Pancreas (tissue), 10 donors: ENCODE measurements at places on chromosomes 1 and 21. TPM values are rescaled to one million over a fixed set of nuclear protein-coding genes. Genes with fewer than 3 reads are reported as not detected.

Gene OR6N1
- total RNA-seq = not detected

Gene RAB25
- 29.0 TPM for total RNA-seq

Gene GJA8
- total RNA-seq = not detected

Gene OR10J4
- not detected for total RNA-seq

Gene DENND1B
- total RNA-seq = 10.9 TPM

Gene KCNK2
- 0.19 TPM for total RNA-seq

Gene ATP6V1G3
- total RNA-seq = not detected

- no peak overlapping the region for H3K4me3 ChIP-seq
- no peak for DNase-seq
- H3K27me3 ChIP-seq = no peaks in the 10 kb centered on the region
- H3K27ac ChIP-seq = no peak overlapping the region
- H3K4me1 ChIP-seq = peaks cover 9% of the 10 kb centered on the region
Observed at GRCh38 chr1:231036416-231036815, 3.6 kb downstream of the FAM89A start.

GRCh38 chr1:109903376-109903930 is 7.2 kb upstream of the CSF1 start:
- H3K36me3 ChIP-seq = no peaks in the 10 kb centered on the region
- DNase-seq = no peak
- peaks cover 12% of the 10 kb centered on the region for H3K4me1 ChIP-seq
- no peak overlapping the region for H3K4me3 ChIP-seq
- no peaks in the 10 kb centered on the region for H3K27me3 ChIP-seq

DNA sequence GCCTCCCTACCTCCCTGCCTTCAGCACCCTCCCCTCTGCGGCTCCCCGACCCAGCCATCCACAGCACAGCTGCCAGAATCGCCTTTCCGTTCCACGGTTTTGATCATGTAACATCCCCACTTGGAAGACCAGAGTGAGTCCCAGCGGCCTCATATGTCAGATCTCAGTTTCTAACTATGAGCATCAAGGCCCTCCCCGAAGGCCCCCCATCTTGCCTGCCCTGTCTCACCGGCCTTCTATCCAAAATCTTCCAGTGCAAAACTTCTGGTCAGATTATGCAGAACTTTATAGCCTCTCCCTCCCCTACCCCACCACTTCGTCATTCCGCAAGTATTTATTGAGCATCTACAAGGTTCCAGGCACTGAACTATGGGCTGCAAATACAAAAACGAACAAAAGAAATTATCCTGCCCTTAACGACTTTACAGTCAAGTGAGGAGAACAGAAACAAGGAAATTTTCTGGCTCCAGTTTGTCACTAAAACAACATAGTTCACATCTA is 20.3 kb upstream of the LMX1A start:
- no peak for DNase-seq
- no peak overlapping the region for H3K4me3 ChIP-seq

GRCh38 chr1:39852876-39853275 is 30.4 kb downstream of the TRIT1 start:
- H3K4me1 ChIP-seq = peaks cover 30% of the 10 kb centered on the region
- DNase-seq = no peak
- peak overlapping the region; percentile 4 for H3K27ac ChIP-seq
- peaks cover 15% of the 10 kb centered on the region for H3K36me3 ChIP-seq
- H3K27me3 ChIP-seq = no peaks in the 10 kb centered on the region
- no peak overlapping the region for H3K4me3 ChIP-seq

GRCh38 chr1:233389169-233389568 is 61.6 kb downstream of the MAP3K21 start:
- H3K27ac ChIP-seq = no peak overlapping the region
- H3K36me3 ChIP-seq = no peaks in the 10 kb centered on the region
- H3K27me3 ChIP-seq = no peaks in the 10 kb centered on the region
- H3K4me1 ChIP-seq = no peaks in the 10 kb centered on the region

- H3K4me3 ChIP-seq = no peak overlapping the region
- no peaks in the 10 kb centered on the region for H3K36me3 ChIP-seq
- H3K27ac ChIP-seq = no peak overlapping the region
- peak; percentile 54 for DNase-seq
- no peaks in the 10 kb centered on the region for H3K27me3 ChIP-seq
Observed at GRCh38 chr1:209625791-209626285, 26.4 kb downstream of the LAMB3 start.

- H3K36me3 ChIP-seq = no peaks in the 10 kb centered on the region
- no peaks in the 10 kb centered on the region for H3K4me1 ChIP-seq
- no peak for DNase-seq
- H3K4me3 ChIP-seq = no peak overlapping the region
Observed at GRCh38 chr21:27580276-27580675, 613.4 kb upstream of the ADAMTS5 start.

- H3K27ac ChIP-seq = no peak overlapping the region
- no peak for DNase-seq
- peaks cover 6% of the 10 kb centered on the region for H3K4me1 ChIP-seq
- H3K27me3 ChIP-seq = no peaks in the 10 kb centered on the region
- no peaks in the 10 kb centered on the region for H3K36me3 ChIP-seq
- H3K4me3 ChIP-seq = no peak overlapping the region
Observed at GRCh38 chr1:108747898-108748297, 1.4 kb downstream of the STXBP3 start.

- H3K4me3 ChIP-seq = no peak overlapping the region
- no peaks in the 10 kb centered on the region for H3K27me3 ChIP-seq
- no peaks in the 10 kb centered on the region for H3K4me1 ChIP-seq
- no peaks in the 10 kb centered on the region for H3K36me3 ChIP-seq
- DNase-seq = no peak
Observed at GRCh38 chr1:238060061-238060460, 169.3 kb upstream of the ZP4 start.

- no peaks in the 10 kb centered on the region for H3K27me3 ChIP-seq
- H3K4me1 ChIP-seq = no peaks in the 10 kb centered on the region
- H3K36me3 ChIP-seq = no peaks in the 10 kb centered on the region
- H3K4me3 ChIP-seq = no peak overlapping the region
Observed at GRCh38 chr1:154611150-154611862, 3.3 kb upstream of the ADAR start.

GRCh38 chr1:3169665-3170356 is 100.8 kb downstream of the PRDM16 start:
- H3K4me3 ChIP-seq = no peak overlapping the region
- peak overlapping the region; percentile 96 for H3K27ac ChIP-seq
- H3K27me3 ChIP-seq = no peaks in the 10 kb centered on the region
- peaks cover 64% of the 10 kb centered on the region for H3K4me1 ChIP-seq

DNA sequence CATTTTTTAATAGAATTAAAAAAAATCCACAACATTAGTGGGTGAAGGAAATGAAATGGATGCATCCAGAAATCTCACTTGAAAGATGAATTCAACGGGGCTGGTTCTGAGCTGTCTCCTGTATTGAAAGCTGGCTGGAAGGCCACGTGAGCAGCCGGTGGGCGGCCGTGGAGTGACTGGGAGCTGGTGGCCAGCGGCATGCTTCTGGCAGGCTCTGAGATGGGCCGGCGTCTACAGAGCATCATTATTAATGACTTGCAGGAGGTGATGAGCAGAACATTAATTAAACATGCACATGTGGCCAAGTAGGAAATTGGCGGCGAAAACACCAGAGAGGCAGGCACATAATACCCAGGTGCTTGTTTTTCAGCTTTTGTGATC is 115.6 kb upstream of the LMO4 start:
- no peak overlapping the region for H3K4me3 ChIP-seq
- no peak for DNase-seq
- no peaks in the 10 kb centered on the region for H3K4me1 ChIP-seq
- H3K36me3 ChIP-seq = no peaks in the 10 kb centered on the region

DNA sequence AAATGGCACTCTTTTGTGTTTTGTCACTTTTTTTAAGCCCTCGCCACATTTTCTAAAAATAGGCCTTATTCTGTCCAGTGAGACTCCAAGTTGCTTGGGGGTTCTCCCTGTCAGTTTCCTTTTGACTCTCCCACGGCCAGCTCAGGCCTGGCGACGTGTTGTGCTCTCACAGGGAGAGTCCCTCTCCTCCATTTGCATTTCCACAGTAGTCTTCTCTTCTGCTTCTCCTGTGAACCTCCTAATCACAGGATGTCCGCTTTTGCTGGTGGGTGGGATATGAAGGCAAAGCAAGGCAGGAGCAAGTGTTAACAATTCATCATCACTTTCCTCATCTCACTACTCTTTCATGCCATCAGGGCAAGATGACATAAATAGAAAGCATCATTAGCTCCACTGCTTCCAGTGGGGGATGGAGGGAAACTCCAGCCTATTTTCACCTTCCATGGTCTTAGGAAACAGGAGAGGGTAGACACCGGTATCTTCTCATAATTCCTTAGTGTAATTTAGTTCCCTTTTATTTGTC is 99.8 kb downstream of the INTS7 start:
- DNase-seq = no peak
- no peaks in the 10 kb centered on the region for H3K27me3 ChIP-seq
- no peaks in the 10 kb centered on the region for H3K4me1 ChIP-seq
- H3K36me3 ChIP-seq = no peaks in the 10 kb centered on the region
